ENCODE measurements at places on chromosomes 6 and 20.

GRCh38 chr6:44315516-44315915 is 2.4 kb upstream of the AARS2 start:
- DNase-seq = no peak

DNA sequence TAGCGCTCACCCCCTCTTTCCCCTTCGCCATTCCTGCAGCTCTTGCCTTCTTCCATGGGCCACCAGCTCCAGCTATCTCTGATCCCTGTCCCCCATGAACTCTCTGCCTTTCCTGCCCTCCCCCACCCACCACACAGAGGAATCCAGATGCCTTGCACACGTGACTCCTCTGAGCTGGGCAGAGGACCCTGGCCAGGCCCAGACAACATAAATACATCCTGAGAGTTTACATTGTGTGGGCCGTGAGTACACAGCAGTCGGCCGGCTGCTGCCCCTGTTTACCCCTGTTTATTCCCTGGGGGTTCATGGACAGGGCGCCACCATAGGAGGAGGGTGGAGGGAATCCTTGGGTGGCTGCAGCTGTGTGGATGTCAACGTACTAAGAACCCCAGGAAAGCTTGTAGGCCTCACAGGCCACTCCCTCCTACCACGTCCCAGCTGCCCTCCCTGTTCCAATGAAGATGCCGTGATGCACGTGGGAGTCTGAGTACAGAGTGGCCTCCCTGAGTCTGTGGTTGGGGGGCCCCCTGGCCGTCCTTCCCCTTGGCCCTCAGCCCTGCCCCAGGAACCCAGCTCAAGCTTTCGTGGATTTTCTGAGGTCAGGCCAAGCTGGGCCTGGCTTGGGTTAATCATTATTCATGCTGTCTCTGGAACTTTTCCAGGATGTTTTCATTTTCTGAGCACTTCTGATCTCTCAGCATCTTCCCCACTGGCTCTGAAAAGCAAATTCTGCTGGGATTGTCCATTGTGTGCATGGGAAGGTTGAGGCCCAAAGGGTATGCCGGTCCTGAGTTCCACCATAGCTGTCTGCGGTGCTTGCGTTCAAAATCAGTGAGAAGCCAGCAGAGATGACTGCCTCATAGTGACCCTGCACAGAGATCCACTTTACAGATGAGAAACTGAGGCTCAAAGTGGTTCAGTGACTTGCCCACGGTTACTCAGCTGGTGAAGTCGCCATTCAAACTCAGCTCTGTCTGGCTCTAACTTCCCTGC is 136.3 kb downstream of the MRPL14 start:
- no peak for DNase-seq

- DNase-seq = peak; percentile 21
These were observed 82.7 kb downstream of the SH3BGRL2 start for GRCh38 chr6:79713701-79714322.

DNA sequence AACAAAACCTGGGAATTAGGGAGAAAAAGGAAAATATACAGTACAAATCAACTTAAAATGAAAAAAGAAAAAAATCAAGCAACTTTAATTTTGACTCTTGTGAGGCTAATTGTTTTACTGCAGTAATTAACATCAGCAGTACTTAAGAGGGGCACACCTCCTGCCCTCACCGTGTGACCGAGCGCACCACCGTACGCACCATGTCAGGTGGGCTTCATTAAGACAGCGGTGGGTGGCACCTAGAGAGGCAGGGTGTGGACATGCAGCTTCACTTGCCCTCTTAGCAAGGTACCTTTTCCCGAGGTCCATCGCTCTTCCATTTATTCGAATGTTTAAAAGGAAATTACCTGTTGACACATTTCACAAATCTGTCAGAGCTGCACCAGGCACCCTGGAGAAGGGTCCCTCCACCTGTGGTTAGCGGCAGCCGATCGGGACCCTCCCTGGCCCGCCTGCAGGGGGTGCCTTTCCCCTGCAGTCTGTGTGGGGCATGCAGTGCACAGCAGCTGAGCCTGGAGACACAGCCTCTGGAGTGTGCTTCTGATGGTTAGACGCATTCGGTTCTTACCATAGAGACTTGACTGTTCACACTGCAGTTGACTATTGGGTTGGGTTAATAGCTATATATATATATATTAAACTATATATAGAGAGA is 184.1 kb downstream of the TMEM242 start:
- DNase-seq = no peak

- DNase-seq = peak; percentile 20
These were observed 2.5 kb downstream of the MYMX start for GRCh38 chr6:44219053-44219814.

GRCh38 chr6:56393615-56394612 is 146.5 kb upstream of the COL21A1 start:
- no peak for DNase-seq

DNA sequence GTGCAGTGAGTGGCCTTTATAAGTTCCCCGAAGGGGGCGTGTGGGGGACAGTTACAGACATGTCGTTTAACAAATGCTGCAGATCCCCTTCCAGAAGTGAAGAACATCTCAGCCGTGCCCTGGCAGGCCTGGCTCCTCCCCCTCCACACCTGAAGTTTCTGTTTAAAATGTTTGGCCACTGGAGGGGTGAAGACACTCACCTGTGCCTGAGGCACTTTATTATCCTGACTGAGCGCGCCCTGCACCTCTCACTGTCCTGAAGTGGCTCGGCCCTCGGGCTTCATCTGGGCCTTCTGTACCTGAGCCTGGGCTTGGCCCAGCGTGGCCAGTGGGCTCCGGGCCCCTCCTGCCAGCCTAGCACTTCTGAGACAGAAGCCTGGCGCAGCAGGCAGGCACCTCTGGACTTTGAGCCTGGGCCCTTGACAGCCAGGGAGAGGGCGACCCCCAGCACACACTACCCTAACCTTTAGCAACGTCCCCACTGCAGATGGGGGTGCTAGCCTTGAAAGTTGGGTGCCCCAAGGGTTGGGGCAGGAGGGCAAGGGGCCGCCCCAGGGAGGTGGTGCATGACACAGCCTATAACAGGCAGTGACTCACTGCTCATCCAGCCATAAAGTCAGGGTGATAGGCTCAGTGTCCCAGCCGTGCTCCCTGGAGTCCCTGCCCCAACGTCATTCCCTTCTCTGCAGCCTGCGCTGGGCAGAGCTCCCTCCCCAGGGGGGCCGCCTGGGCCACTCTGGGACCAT is 13.6 kb upstream of the GATA5 start:
- no peak for DNase-seq

GRCh38 chr6:68071740-68072139 is 563.3 kb upstream of the ADGRB3 start:
- DNase-seq = no peak

- DNase-seq = no peak
These were observed 62.9 kb upstream of the HBS1L start for GRCh38 chr6:135117413-135117968.

DNA sequence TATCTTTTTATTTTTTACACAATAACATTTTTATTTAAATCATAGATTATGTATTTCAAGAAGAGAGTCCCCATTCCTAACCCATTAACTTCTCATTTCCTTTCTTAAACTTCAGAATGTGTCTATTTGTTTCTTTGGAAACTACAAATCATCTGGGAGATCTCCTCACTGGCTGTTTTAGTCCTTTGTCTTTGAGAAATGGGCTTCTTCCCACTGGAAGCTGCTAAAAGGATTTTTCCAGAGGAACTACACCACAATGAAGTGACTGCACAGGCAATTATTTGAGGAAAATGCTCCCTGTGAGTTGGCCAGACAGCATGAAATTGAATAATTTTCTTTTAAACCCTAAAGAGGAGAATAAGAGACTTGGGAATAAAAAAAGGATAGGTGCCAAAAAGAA is 119.1 kb downstream of the TENT5A start:
- no peak for DNase-seq

All from activated naive CD4-positive, alpha-beta T cell treated with Interleukin-2 at 50 U/mL for 16 hours (primary cell).